ENCODE measurements at places on chromosomes 16 and 17.

DNA sequence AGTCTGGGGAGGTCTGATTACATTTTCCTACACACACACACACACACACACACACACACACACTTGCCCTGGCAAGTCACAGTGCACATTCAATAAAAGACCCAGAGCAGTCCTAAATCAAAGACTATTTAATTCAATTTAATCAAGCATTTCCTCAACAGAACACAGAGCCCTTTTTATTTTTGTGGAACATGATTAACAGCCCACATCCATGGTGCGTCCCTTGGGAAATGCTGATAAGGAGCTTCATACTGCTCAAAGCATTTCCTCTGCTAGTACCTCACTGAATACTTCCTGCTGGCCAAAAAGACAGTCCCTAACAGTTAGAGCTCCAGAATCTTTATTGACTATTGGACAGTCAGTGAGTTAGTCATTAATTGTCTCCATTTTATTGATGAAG, 43.1 kb upstream of the MYH10 start:
- DNase-seq = no peak

GRCh38 chr16:88298181-88298832, 84.5 kb upstream of the ZNF469 start:
- DNase-seq = no peak

DNA sequence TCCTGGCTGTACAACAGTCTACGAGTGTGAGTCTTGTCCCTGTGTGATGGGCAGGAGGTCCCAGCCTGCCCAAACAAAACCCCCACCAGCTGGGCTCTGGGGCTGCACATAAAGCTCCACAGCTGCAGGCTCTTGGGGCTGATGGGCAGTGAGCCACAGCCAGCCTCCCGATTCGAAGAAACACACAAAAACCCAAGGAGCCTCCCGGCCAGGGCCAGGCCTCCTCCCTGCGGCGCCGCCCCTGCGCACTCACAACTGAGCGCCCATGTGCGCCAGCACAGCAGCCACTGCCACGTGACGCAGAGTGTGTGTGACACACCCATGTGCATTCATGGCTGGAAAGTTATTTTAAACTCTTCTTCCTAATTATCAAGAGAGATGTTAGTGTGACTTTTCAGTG, 30.6 kb upstream of the FAAP100 start:
- DNase-seq = no peak

DNA sequence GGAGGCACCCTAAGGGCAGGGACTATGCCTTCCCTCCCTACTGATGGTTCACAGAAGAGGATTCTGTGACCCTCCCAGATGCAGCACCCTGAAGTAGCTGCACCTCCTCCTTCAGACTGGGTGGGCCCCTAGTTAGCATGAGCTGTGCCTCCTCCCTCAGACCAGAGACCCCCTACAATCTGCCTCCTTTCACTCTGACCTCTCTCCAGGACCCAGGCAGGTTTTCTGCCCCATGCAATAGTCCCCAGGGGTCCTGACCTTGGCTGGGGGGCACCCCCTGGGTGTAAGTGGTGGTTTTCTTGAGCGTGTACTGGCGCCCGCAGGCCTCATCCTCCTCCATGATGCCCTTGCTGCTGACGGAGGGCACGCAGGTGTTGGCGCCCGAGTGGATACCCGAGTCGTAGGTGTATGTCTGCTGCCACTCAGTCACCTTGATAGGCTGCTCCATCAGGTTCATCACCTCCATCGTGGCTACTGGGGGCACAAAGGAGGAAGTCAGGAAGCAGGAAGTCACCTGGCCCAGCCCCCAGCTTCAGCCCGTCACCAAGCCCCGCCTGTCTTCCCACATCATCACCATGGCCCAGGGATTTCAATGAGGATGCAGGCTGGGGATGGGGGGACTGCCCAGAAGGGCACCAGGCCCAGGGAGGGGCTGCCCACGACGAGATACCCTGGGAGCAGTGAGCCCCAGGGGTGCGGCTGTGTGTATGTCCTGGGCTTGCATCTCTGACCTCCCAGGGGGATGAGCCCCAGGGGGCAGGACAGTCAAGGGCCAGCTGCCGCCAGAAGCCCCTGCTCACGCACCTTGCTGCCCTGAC, 14.9 kb downstream of the JUP start:
- no peak for DNase-seq

- no peak for DNase-seq
Observed at GRCh38 chr16:88415713-88416323, 33.1 kb downstream of the ZNF469 start.

DNA sequence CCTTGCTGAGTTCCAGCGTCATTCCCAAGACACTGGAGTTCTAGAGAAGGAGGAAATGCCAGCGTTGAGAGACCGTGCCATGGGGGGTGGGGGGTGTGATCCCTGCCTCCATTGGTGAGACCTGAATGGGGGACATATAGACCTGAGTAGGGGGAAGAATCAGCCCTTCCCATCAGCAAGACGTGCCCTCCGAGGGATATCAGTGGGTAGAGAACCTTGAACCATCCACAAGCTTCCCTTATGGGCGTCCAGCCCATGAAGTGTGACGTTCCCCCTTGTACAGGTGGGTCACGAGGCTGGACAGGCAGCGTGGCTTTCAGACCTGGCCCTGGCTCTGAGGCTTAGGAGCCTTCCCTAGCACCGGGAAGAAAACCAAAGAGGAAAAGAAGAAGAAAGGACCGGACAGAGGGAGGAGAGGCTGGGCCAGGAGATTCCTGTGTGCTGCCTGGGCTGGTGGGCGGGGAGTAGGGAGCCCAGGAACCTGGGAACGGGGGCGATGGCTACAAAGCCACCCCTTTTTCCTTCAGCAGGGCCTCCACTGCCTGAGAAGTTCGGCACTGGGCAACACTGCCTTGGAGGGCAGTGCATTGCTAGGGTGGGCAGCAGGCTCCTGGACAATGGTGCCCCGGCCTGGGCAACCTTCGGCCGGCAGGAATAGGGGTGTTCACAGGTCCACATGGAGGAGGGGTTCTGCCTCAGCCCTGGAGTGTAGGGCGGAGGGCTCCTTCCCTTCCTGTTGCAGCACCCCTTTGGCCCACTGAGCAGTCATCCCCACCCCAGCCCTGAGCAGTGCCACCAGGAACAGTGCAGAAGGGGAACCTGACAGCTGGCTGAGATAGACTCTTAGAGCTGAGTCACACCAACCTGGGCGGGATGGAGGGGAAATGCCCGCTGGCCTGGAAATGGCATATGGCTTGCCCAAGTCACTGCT, 7.2 kb downstream of the RAB11FIP4 start:
- no peak for DNase-seq

DNA sequence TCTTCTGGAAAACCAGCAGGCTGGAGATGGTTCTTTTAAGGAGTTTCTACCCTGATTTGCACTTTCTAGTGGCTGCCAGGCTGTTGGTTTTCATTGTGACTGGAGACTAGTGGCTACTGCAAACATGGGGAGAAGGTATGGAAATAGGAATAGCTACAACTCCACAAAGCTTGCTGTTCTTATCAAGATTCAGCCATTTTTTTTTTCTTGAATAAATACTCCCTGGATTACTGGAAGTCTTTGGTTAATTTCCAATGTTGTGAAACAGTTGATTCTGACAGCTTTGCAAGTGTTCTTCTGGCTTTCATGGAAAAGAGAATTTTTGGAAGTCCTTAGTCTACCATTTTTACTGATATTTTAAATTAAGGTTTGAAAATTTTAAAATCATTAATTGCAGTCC, 277.7 kb downstream of the HS3ST3A1 start:
- DNase-seq = no peak

DNA sequence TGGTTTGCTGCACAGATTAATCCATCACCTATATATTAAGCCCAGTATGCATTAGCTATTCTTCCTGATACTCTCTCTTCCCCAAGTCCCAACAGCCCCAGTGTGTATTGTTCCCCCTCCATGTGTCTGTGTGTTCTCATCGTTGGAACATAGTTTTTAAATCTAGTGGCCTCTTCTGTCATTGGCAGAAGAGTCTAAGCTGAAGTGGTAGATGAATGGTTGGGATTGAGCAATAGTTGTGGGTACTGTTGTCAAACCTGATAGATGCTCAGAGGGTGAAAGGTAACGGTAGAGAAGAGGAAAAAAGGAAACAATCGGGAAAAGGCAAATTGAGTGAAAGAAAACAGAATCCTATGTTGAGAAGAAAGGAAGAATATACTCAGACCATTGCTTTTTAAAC, 29.9 kb downstream of the MAP3K3 start:
- DNase-seq = no peak

DNA sequence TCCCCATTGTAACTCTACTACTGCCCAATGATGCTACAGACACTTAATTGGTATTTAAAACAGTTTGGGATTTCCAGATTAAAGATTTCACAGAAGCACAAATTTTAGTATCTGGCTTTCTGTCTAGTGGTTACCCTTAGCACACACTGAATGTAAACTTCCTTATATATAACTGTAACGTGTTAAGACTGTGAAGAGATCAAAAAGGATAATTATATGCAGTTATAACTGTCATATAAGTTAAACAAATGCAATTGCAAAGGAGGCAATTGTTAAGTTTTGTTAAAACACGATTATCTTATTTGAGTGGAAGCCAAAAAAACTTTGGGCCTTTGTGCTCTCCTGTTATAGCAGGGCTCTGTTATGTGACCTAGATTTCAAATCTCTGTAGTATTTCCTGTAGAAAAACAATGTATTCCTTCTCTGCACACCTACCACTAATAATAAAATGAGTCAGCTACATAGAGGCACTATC, 147.9 kb downstream of the STXBP4 start:
- no peak for DNase-seq

Data from NCI-H187 (cell line).